OCI-M1 (cell line): ENCODE measurements at places on chromosomes 3 and 15.

- DNase-seq = no peak
Observed at GRCh38 chr15:85598718-85599398, 195.9 kb downstream of the KLHL25 start.

DNA sequence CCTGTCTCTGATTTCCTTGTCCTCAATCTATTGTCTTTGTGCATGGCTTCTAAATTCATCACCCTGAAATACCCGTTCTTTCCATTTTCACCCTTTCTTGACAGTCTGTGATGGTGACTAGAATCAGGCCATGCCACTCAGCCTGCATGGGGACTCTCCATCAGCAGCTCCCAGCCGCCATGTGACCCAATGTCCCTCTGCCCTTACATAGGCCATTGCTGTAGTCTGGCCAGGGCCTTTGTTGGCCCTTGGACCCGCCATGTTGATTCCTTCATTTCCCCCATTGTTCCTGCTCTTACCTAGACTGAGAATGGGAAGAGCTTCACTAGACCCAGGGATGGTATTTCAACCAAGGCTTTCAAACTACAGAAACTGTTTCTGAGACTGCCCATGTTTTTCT is 45.8 kb downstream of the SPSB4 start:
- DNase-seq = no peak

GRCh38 chr15:83299462-83299861 is 15.0 kb upstream of the BNC1 start:
- DNase-seq = no peak

DNA sequence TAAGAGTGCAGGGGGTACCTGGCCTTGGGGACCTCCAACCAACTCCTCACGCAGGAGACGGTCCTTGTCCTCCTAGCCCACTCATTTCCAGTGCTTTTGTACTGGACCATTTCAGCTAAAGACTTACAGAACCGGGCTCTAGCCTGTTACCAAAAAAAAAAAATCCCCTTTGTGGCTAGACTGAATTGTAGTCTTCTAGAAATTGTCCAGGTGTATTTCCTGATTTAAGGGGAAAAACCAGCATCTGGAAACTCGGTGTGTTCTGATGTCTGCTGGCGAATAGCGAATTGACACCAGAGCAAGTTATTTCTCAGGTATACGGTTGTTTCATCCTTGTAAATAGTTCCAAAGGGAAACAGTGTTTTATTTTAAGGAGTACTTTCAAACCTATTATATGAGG is 21.1 kb upstream of the MINDY4B start:
- no peak for DNase-seq

GRCh38 chr15:47806008-47806407 is 88.7 kb downstream of the SEMA6D start:
- no peak for DNase-seq

DNA sequence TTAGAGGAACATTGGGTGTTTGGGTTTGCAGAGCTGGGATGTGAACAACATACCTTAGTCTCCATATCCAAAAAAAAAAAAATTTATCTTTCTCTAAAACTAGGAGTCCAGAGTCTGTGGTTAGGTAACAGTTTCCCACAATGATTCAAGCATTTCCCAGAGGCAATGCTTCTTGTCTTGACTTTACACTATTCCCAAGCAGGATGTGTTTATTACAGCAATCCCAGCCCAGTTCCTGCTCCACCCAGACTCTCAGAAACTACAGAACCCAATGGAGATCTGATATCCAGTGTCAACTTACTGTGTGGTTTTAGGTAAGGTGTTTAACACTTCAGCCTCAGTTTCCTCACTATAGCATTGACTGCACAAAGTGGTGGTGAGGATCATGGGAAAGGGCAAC is 2.3 kb upstream of the C3orf62 start:
- DNase-seq = peak; percentile 9

DNA sequence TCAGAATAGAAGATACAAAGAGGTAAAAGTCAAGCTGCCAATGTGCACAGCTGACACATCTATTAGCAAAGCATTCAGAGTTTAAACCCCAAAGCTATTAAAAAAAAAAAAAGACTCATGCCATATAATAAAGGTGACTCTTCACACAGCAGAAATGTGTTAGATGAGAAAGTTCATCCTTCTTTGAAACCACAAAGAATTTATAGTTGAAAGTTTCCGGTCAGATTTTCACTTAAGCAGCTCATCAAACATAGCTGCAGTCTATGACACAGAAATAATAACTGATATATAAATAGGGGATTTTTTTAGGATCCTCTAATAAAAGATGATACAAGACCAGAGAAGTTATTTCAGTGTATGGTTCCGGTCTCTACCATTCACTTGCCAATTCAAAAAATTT is 76.6 kb downstream of the WWTR1 start:
- DNase-seq = no peak

DNA sequence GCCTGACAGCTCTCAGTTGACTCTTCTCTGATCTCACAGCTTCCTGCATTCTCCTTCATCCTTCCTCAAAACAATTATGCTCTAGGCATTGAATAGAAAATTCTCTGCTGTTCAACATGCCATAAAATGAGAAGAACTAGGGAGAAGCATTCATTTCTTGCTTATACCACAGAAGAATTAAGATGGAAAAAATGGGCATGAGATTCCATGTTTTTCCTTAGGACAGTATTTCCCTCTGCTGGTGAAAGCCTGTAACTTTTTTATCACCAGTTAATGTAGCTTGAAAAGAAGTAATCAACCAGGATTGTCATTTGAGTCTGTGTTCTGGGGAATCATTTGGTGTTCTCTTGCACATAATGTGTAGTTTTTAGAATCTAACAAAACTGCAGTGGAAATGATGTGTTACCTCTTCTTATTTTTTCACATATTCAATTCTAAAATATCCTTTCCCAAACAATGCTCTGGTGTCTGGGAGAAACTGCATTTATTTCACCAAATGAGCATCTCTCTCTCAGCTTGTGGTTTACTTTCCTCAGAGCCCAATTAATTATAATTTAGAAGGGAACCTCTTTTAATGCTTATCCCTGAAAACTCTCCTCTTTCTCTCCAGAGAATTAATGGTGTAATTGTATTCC is 92.8 kb upstream of the DCBLD2 start:
- DNase-seq = peak; percentile 54

DNA sequence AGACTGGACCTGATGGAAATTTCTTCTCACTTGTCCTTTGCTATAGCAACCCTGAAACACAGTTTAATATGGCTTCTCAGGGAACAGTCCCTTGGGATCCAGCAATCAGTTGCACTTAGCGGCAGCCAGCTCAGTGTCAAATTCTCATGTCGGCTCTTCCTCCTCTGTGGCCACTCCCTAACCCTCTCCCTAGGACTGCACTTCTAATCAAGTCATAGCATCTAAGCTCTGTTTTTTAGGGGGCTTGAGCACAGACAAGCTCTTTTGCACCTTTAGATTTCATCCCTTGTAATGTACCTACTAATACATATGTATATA is 250.5 kb upstream of the TLE3 start:
- no peak for DNase-seq

DNA sequence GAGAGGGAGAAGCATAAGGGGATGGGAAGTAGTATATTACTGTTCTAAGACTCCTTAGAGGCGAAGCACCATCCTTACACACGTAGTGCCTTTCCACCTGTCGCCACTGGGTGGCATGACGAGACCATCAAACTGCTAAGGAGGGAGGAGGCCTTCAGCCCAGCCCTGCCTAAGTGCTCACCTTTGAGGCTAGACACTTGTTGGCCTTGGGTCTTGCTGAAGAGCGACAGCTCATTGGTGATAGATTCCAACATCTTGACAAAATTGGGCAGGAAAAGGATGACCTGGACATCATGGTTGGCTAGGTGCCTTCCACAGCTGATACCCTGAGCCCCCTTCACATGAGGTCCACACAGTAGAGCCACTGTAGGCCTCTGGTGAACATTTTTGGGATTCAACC is 19.6 kb downstream of the CLK3 start:
- DNase-seq = peak; percentile 80

- DNase-seq = peak; percentile 76
Observed at GRCh38 chr3:69200384-69201068, 78.1 kb upstream of the LMOD3 start.

DNA sequence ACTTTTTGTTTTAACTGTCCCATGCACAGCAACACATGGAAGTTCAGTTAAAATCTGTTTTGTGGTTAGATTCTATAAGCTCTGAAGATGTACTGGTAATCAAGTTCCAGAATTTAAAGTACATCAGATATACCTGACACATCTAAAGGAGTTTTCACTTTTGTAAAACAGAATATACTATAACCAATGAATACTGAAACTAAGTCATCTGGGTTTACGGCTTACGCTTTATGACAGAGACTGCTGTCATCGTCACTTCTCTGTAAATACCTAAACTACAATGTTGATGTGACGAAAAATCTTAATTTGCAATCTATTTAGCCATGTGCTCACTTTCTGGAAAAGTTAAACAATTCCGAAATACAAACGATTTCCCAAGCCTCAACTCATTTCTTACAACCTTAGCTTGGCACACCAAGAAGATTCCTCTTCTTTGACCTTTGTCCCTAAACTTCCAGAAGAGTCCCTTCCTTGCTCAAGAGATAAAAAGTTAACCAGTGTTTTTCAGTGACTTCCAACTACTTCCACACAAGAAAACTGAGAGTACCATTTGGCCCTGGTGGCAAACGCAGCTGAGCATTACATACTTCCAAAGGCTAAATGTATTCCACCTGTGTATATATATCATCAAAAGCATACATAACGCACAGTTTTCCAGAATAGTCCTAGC is 56.8 kb upstream of the NEK10 start:
- DNase-seq = no peak

GRCh38 chr3:51830836-51831385 is 30.5 kb upstream of the IQCF2 start:
- DNase-seq = no peak

- DNase-seq = no peak
Observed at GRCh38 chr15:98163319-98164045, 203.0 kb downstream of the ARRDC4 start.

GRCh38 chr3:184172681-184173373 is 1.8 kb upstream of the AP2M1 start:
- no peak for DNase-seq

GRCh38 chr3:24457719-24458118 is 36.9 kb downstream of the THRB start:
- DNase-seq = no peak

DNA sequence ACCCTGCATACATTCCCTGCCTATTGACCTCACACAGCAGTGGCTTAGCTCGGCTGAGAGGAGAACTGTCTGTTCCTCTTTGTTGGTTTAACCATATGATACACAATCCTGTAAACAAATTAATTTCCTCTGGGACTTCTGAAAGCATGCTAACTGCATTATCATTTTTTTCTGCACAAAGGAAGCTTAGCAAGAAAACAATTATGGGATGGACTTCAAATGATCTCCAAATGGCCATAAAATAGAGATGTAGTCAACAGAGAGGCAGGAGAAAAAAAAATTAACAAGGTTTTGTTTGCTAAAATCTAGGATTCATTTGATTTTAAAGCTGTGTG is 14.4 kb upstream of the TMC3 start:
- no peak for DNase-seq

DNA sequence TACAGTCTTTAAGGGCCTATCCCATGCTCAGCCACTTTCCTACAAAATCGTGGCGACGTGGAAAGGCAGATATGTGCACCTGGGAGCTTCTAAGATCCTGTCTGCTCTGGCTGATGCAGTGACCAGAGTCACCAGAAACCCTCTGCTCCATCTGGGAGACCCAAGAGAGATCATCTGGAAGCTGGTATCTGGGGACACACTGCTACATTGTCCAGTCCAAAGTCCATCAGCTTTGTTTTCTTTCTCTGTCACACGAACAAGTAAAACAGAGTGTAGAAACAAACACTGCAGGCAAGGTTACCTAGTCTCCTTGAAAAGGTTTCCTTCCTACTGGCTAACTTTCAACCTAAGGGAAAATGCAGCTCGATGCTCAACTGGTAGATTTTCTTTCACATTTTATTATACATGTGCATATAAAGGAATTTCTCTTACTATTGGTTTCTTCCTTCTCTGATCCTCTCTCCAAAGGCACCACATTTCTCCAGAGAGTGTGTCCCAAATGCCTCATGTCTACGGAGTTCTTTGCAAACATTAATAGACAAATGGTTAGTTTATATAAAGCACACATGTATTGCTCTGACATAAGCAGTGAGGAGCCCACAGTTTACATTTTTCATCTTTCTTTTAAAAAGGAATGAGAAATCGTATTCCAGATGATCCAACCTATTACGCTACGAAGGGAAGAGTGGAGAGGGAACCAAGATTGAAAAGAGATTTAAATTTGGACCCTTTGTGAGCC is 8.3 kb upstream of the GREM1 start:
- DNase-seq = no peak

GRCh38 chr3:133443649-133444422 is 44.0 kb downstream of the BFSP2 start:
- DNase-seq = peak; percentile 41

- DNase-seq = no peak
Observed at GRCh38 chr3:53753518-53754183, 92.6 kb downstream of the CHDH start.

GRCh38 chr3:115814778-115815380 is 191.6 kb downstream of the GAP43 start:
- DNase-seq = peak; percentile 86
